ENCODE measurements at places on chromosomes 13 and 19.
A peak's percentile ranks its signal among the peaks of the same experiment; 100 is the strongest.

- DNase-seq = no peak
These were observed 50.2 kb downstream of the RFX2 start for GRCh38 chr19:6059988-6060599.

DNA sequence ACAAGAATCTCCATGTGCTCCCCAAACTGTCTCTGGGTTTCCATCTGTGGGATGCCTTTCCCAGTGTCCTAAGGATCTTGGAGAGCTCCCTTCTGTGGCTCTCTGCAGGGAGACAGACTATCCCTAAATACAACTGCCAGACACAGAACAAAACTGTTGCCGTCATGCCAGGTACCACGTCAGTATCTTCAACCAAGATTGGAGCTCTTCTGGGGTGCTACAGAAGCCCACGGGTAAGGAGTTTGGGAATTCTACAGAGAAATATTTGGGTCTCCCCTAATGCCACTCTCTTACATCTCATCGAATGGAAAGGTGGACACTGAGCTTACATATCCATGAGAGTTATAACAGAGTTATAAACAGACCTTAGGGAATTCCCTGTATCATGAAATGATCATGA is 4.9 kb upstream of the MBD3L3 start:
- DNase-seq = no peak

GRCh38 chr13:49373716-49374115 is 70.1 kb downstream of the CAB39L start:
- DNase-seq = no peak

GRCh38 chr13:43784496-43784895 is 2.3 kb downstream of the ENOX1 start:
- DNase-seq = no peak

GRCh38 chr13:33072282-33072681 is 56.1 kb downstream of the KL start:
- DNase-seq = no peak

GRCh38 chr13:84902243-84902642 is 897.0 kb downstream of the SLITRK6 start:
- DNase-seq = no peak

DNA sequence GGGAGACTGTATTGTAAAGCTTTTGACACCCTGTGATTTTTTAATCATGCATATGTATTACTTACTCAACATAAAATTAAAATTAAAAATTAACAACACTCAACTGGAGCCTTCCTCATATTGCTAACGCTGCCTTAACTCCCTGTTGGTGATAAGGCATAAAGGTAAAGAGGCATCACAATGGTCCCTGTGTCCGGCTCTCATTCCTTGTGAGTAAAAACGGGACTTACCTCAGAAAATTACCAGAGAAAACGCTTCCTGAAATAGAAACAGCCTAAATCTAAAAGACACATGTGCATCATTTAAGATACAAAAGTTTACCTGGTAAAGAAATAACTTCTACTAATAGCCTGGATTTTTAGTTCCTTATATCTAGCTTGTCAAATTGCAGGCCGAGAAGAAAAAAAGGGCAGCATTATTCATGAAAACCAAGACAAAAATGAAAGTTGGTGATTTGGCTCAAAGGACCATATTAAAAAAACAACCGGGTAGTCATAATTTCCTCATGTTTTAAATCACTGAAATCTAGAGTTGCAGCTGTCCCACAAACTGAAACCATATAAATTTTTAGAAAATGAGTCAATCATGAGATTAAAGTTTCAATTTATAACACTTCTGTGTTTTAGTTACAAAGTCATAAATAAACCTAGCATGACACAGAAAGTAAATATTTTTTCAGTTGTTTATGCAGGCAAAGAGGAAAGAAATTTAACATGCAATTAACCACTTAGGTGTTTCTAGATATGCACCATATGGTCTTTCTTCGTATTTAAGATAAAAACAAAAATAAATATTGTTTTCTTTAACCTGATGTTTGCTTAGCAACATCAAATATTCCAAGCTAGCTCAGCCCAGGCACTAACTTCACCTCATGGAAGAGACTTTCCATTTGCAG is 94.7 kb downstream of the MIPEP start:
- no peak for DNase-seq

- DNase-seq = no peak
These were observed 149.9 kb downstream of the MYO16 start for GRCh38 chr13:108779308-108779707.

DNA sequence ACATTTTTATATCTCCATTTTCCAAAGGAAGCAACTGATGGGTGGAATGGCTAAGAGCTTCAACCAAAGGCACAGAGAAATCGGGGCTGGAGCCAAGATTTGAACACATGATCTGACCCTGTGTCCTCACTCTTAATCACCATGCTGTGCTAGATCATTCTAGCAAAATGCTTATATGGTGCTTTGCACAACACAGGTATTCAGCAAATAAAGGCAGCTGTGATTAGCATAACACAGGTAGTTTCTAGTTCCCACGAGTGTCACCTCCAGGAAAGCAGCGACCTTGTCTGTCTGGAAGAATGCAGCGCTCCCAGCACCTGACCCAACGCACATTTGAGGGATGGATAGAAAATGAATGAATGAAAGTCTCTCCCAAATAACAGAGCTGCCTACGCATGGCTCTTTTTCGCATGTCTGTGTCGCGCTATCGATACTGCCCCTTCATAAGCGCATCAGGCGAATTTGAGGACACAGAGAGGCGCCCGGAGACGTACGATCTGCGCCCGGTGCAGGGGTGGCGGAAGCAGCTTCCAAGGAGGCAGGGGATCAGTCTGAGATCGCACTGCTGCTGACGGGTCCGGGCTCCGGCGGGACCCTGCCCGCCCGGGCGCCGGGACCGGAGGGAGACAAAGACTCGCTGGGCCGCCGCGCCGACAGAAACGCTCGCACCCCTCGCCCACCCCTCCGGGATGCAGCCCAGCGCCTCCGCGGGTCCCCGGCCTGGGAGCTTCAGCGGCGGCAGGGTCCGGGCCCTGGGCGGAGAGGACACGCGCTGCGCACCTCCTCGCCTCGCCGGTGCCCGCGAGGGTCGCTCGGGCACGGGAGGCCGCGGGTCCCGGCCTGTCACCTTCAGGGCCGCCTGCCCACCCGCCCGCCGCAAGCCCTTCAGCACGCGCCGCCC is 609 bp downstream of the EPS15L1 start:
- DNase-seq = peak; percentile 56

DNA sequence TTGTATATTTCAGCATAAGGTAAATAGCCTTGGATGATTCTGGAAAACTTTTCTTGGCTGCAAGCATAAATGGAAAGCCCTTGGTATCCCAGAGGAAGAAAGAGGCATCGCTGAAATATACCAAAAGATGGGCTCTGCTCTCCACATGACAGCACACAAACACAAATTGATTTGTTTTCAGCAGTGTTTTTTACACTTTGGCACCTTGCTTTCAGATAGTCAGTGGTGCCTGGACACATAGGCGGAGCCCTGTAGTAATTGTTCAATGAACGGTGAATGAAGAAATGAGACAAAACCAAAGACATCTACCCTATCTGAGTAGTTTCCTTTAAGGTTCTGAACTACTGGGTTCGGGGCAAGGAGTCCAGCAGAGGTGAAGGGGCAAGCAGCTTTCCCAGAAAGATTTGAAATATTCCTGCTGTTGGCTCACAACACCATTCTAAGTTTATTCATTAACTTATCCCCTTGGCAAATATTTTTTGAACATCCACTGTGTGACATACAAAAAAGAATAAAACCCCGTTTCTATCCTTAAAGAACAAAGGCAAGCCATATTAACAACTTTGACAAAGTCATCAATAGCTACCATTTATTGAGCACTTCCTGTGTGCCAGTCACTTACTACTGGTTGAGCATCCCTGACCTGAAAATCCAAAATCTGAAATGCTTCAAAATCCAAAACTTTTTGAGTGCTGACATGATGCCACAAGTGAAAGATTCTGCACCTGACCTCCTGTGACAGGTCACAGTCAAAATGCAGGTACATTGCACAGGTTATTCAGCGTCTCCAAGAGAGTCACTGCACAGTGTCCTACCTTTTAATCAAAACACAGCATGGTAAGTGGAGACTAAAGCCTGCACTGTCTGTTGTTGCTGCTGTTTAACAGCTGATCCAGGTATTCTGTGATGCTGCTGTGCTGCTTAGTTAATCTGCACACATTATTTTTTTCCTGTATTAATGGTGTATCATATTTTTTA is 238.1 kb downstream of the DCLK1 start:
- DNase-seq = no peak

- no peak for DNase-seq
These were observed 1.9 kb upstream of the PLPPR3 start for GRCh38 chr19:823565-824121.

DNA sequence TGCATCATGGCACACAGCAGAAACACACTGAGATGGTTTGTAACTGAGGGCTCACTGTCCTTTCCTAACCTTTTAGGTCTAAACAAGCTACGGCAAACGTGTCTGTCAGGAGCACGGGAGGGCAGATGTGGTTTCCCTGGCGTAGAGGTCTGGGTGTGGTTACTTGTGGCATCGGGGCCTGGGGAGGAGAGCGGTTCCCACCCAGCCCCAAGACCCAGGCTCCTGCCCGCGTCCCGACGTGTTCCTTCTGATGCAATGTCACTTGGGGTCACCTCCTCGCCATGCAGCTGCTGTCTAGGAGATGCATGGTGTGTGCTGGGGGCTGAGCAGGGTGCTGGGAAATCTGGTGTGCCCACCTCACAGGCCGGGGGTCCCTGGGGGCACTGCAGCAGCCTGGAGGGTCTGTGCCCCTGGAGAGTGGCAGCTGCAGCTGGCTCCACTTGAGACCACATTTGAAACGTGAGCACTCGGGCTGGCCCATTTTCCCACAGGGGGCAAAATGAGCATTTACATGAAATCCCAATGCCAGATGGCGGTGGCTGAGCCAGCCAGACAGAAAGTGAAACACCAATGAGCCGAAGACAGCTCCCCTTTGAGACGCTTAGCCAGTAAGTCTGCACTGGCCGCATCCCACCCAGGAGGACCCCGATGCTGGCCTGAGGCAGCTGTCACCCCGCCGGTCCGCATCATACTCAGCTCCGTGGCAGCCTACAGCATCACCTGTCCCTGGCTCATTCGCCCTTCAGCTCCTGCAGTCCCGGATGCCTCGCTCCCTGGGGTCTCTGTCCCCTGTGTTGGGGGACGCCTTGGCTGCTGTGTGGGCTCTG is 22.3 kb upstream of the MYDGF start:
- no peak for DNase-seq

DNA sequence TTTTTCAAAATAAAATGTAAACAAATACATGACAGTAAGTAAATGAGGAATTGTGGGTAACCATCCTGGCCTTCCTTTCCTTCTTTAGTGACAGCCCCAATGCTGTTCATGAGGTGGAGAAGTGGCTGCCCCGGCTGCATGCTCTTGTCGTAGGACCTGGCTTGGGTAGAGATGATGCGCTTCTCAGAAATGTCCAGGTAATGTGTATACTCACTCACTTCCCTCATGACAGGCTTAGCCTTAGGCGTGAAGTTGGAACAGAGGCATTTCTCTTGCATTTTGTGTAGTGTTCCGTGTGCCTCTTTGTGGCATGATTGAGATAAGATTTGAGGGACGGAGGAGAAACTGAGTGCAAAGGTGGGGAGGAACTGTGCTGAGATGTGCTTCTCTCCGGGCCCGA is 12.0 kb downstream of the NAXD start:
- no peak for DNase-seq

DNA sequence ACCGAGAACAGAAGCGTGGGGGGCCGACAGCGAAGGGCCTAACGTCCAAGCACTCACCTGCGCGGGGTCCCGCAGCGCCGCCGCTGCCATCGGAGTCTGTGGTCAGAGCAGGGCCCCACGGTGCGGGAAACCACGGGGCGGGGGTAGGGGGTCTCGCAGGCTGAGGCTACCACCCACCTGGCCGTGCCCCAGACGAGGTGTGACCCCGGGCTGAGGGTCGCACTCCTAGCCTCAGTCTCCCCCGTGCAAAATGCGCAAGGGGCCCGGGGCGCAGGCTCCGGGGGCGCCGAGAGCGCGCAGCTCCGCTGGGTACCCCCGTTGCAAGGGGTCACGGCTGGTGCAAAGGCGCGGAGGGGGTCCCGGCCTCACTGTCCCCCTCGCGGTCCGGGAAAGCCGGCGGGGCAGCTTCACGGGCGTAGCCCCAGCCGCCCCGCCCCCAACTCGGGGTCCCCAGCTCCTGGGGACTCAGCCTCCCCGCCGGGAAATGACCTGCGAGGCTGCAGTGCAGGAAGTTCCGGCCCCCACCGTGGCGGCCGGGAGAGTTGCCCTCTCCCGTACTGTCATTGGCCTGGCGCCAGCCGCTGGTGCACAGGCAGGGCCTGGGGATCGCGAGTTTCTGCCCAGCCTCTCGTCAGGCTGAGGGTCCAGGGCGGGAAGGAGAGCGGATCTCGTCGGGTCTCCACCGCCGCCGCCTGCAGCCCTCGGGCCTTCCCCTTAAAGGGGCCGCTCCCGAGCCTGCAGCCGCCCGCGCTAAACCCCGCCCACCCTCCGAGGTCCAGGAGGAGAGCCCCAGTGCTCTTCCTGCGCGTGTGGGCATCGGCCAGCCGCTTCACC is at the start of gene ZNF792:
Gene ZNF792, minus strand, starts transcription at position 657 of the 834 bp plus-strand sequence. Its CDS starts 567 bp downstream, at position 90.
- DNase-seq = peak; percentile 69

- DNase-seq = no peak
These were observed 26.2 kb downstream of the RAP2A start for GRCh38 chr13:97460004-97460775.

DNA sequence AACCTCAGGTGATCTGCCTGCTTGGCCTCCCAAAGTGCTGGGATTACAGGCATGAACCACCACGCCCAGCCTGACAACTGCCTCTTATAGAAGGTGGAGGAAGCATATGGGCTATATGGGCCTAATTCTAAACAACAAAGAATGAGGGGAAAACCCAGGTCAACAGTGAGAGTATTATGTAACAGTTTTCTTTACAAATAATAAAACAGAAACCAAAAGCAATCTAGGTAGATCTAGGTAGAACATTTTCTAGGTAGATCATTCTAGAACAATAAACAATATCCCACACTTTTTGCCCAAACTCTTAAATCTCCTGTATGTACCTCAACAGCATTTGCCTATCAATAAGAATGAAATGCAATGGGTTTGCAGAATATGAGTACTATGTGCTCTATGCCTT is 267.4 kb downstream of the ABCC4 start:
- DNase-seq = no peak

GRCh38 chr19:10184636-10185035 is 10.1 kb downstream of the DNMT1 start:
- DNase-seq = no peak

- no peak for DNase-seq
These were observed 100.4 kb downstream of the RGCC start for GRCh38 chr13:41557719-41558118.

DNA sequence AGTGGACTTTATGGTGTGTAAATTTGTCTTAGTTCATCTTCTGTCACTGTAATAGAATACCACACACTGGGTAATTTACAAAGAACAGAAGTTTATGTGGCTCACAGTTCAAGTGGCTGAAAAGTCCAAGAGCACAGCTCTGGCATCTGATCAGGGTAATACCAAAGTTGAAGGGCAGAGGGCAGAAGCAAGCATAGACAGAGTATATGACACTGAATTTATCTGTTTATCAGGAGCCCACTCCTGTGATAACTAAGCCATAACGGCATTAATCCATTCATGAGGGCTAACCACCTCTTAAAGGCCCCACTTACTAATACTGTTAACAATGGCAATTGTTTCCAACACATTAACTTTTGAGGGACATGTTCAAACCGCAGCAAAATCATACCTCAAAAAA is 4.0 kb upstream of the RFXAP start:
- no peak for DNase-seq

Data from activated naive CD8-positive, alpha-beta T cell treated with anti-CD3 and anti-CD28 coated beads, Interleukin-2, amount 10 ng/mL, durations not matched to agents 7 days and 5 days (primary cell).